ENCODE measurements at places on chromosomes 5 and 9.

DNA sequence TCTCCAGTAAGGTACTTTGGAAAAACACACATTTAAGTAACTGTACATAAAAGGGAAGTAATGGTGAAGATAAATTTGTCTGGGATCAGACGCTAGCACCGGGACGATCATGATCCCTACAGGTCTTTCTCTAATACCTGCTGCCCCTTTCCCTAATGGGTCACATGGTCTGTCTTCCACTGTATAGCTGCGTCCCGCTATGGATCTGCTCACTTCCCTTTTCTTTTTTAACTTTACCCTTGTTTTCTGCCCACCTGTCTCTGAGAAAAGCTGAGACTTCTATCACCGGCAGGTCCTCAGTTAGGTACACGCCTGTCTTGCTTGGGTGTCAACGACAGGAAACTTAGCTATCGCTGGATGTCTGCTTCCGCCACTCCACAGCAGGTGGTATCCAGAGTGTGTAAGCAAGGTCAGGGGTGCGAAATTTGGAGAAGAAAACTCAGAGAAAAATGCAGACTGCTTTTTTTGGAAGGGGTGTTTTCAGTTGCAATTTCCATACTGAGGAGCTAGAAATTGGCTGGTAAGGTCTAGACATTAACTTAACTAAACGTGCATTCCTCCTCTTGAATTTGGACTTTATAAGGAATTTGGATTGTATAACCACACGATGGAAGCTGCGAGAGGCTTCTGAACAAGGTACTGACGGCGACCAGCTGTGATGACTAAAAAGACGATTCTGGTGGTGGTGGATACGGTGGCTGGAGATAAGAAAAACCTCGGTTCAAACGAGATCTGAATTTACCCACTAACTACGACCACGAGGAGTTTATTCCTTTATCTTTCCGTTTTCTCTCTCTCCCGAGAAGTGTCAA, 1.1 kb upstream of the ICE1 start:
- no peak for DNase-seq

- no peak for DNase-seq
Measured at GRCh38 chr5:94362857-94363256, 255.5 kb downstream of the KIAA0825 start.

DNA sequence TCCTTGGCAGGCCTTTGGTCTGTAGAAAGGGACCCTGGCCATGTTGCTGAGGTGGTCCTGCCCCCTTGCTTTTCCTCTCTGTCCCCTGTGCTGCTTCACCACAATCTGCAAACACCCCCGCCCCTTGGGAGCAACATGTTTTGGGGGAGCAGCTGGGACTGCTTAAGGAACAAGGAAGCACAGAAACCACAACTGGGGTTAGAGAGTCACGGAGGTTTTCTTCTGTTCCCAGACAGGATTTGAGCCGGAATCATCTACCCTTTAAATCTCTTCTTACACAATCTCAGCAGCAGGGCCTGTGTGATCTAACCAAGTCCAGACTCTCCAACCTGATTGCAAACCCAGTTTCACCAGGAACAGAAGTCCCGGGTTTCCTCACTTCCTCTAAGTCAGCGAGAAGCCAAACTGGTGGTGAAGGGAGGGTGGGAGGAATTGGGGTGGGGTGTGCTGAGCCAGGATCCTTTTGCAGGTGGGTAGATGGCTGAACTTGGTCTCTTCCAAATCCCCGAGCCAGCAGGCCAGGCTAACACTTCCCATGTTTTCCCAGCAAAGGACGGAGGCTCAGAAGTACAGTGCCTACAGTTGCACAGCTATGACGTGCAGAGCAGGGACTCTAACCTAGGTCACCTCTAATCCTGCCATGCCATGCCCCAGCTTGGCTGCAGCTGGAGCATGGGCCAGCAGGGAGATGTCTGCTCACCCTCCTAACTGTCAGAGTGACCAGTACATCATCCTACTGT, 25.0 kb downstream of the SH3PXD2B start:
- no peak for DNase-seq

- no peak for DNase-seq
Measured at GRCh38 chr9:83155733-83156132, 92.8 kb upstream of the RASEF start.

GRCh38 chr9:36942891-36943290, 91.2 kb downstream of the PAX5 start:
- no peak for DNase-seq

GRCh38 chr5:115372146-115372545, 75.7 kb upstream of the CCDC112 start:
- no peak for DNase-seq

DNA sequence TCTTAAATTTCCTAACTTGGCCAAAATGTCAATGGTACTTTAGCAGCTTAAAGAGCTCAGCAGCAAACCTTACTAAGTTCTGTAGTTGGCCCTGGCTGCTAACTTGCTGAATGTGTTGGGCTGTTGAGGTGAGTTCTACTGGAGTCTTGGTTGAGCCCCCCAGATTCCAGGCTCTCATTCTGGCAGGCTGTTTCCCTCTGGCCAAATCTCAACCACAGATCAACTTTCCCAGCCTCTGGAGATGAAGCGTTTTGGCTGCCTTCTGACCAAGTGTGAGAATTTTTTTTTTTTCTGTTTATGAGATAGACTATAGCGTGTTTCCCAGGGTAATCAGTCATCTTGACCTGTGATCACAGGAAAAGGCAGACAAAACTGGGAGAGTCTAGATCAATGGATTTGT, 343.7 kb downstream of the EBF1 start:
- no peak for DNase-seq

GRCh38 chr5:20166456-20166855, 178.5 kb upstream of the CDH18 start:
- no peak for DNase-seq
